ENCODE measurements at places on chromosomes 6 and 20.

GRCh38 chr6:51019806-51020205, 201.1 kb downstream of the TFAP2B start:
- no peak for DNase-seq

DNA sequence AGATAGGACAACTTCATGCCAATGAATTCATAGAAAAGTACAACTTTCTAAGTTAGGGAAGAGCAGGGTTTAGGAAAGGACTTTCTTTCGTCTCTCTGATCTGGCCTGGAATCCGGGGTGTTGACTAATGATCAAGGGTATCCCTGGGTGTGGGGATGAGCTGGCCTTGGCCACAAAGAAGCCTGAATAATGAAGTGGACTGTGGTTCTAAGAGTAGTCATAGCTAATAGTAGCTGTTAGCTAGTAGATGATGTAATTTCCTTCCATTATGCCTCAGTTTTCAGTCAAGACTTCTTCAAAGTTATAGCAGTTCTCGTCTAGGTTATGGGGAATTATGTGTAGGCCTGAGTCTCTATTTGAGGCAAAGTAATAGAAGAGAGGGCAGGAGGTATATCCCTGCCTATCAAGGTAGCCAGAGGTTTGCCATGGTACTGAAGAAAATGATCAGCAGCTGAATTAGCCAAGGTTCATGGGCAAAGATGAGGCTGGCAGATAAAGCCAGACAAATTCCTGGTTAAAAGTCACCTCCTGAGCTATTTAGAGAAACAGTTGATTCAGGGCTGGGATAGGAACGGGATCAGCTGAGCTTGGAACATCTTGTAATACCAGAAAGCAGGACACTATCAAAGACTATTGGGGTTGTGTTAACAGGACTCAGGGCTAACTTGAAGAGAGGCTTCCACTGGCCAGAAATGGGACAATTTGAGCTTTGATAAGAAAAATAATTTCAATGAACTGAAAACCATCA, 18.7 kb upstream of the TRPC4AP start:
- no peak for DNase-seq

DNA sequence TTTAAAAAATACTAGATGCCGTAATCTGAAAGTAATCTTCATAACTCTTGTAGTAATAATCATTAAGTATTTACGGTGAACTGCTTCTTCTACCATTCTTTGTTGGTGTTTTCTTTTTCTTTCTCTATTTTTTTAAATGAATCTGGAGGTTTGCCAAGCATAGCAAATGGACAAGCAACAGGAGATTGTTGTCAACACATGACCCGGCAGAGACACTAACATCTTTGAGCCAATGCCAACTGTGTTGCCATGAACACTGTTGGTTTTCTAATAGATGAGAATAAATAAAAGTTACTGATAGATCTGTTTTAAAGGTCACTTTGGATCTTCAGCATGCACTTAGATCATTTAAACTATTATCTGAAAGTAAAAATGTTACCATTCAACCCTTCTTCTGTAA, 523.6 kb upstream of the EYS start:
- DNase-seq = no peak

DNA sequence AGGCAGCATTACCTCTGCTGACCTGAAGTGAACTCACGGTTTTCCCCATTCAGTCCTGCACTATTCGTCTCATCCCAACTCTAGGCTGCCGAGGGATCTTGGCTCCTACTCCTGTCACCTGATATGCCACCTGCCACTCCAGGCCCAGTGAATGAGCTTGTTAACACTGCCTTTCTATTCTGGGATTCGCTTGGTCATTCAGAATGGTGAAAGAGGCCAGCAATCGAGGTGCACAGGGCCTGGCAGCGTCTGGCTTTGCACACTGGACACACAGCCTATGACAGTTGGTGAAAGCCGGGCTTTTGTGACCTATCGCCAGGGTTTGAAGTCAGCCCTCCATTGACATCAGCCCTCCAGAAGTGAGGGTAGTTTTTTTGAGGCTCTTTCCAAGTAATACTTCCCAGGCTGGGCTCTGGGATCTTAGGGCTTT, 59.3 kb upstream of the MYL9 start:
- DNase-seq = no peak

- peak; percentile 57 for DNase-seq
Observed at GRCh38 chr6:2855061-2855519, 13.4 kb upstream of the SERPINB1 start.

DNA sequence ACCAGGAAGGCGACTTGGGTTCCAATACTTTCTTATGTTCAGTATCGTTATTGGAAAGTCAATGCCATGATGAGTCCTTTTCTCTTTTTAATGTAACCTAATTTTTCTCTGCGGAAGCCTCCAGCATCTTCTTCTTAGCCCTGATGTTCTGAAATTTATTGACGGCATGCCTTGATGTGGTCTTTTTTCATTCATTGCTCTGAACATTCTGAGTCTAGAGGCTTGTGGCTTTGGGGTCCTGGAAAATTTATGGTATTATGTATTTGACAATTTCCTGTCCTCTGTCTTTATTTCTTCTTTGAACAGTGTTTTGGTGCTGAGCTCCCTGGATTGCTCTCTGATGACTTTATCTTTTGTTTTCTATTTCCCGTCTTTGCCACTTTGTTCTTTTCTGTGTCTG, 28.7 kb upstream of the MAS1 start:
- no peak for DNase-seq
